ENCODE measurements at places on chromosomes 3 and 15.

- no peak for ATAC-seq
These were observed 322.2 kb upstream of the SATB1 start for GRCh38 chr3:18747383-18747782.

DNA sequence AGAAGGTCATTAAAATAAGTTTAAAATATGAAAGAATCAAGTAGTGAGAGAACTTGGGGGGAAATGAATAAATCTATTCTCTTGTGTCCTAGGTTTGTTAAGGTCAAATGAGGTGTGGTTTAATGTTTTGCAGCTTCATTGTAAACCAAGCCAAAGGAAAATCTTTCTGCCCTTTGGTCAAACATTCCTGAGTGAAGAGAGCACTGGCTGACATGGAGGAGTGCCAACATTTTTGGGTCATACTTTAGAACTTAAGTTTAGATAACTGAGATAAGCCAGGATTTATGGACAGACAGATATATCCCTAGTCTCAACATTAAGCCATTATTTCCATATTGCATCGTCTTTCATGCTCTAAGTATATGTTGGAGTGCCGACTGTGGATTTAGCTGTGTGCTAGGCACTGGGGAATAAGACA is 66.4 kb downstream of the PTPRG start:
- no peak for ATAC-seq

GRCh38 chr3:5798809-5799208 is 611.3 kb downstream of the EDEM1 start:
- no peak for ATAC-seq

- no peak for ATAC-seq
These were observed 293.6 kb upstream of the MDFIC2 start for GRCh38 chr3:70606018-70606417.

- ATAC-seq, result no peak
These were observed 60.0 kb downstream of the STT3B start for GRCh38 chr3:31592764-31593163.

DNA sequence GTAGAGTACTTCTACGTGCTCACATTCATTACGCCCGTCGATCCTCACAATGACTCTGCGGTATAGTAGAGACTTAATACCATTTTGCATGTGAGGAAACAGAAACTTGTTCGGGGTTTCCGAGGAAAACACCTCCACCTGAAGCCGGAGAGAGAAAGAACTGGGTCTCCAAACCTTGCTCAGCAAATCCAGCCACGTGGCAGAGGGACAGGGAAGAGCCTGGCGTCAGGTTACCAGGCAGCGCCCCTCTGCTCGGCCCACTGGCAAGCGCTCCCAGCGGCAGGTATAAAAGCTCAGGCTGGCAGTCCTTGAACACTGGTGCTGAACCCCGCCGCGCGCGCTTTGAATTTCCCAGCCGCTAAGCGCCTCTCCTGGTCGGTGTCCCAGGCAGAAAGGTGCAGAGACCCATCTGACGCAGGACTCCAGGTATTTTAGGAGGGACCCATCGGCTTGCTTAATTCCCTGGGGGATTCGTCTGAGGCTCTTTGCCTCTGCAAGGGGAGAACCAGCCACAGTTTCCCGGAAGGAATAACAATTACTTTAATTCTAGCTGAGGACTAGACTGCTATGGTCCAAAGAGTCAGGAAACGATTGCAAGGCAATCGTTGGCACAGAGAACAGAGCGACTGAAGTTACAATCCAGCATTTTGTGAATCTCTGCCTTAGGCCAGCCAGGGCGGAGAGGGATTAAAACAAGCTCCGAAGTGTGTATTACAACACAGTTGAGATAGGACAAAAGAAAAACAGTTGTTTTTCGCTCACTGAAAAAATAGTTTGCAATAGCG is at the start of gene C2CD4A:
TSS of gene C2CD4A (plus strand) at position 315 of the 785 bp plus-strand sequence. CDS start 637 bp downstream, outside the sequence.
- peak; percentile 57 for ATAC-seq

GRCh38 chr15:79989682-79990081 is 18.7 kb upstream of the BCL2A1 start:
- no peak for ATAC-seq

GRCh38 chr15:101209285-101209845 is 42.5 kb downstream of the CHSY1 start:
- no peak for ATAC-seq

DNA sequence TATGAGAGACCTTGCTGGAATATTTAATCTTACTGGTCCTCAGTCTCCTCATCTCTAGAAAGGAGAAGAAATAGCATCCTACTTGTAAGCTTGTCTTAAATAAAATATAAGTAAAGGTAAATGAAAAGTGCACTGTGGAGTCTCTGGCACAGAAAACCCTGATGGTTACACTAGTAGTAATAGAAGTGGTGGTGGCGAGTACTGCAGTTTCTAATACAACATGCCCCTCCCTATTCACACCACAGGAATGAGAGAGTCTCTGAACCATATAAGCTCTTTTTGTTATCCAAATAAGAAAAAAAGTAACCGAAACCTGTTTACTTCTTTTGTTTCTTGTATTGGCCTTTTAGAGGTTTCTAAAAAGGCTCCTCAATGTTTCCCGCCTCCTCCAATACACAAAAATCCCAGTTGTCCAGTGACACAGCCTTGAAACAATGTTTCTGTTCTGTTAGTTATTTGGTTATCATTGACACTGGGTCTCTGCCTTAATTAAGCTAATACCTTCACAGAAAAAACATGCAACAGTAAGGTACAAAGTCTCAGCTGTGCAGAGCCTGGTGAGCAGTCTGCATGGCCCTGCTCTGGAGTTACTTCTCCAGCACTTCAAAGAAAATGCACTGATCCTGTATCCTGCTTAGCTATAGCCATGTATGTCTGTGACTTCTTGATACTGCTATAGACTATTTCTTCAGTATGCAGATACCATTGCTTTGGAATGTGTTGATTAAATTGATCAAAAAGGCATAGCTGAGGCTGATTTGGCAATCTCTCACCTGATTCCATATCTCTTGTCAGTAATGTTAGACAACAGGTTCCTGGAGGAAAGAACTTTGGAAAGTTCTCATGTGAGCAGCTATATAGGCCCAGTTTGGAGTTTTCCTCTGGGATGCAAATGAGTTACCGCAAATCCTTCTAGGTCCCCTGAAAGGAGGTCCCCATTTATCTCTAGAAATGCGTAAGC is 315.6 kb upstream of the IL12A start:
- ATAC-seq, result no peak

- ATAC-seq, result peak; percentile 68
These were observed 27.2 kb downstream of the AKAP13 start for GRCh38 chr15:85407421-85408269.

DNA sequence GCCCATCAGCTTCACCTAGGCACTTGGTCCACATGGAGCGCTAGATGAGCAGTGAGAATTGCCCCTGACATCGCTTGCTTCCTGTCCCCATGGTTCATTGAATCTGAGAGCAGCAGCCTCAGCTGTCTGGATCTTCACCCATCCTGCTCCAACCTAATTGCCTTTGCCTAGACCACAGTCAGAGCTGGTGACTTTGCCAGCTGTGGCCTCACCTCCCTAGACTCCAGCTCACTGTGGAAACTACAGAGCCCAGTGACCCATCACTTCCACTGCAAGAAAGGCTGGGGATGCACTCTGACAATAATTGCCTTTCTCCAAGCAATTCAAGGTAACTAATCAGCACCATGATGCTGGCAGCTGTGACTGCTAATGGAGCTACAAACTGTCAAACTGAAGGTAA is 30.6 kb upstream of the SLC6A1 start:
- ATAC-seq, result no peak

DNA sequence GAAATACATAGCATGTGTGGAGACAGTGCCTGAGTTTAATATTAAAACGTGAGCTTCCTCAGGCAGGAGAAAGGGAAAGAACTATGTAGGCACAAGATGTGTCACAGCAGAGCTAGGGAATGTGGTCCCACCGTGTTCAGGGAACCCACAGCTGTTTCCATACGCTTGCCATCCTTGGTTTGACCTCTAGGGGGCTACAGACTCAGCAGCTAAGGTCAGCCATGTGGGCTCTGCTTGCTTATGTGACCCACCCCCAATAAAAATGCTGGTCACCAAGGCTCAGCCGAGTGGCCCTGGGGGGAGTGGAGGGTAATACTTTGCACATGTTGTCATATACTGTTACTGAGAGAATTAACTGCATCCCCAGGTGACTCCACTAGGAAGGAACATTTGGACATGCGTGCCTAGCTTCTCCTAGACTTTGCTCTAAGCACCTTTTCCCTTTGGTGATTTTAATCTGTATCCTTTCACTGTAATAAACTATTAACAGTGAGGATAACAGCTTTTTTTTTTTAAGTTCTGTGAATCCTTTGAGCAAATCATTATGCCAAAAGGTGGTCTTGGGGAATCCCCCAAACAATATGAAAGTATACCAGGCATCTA is 3.3 kb downstream of the TUBGCP5 start:
- ATAC-seq, result no peak

DNA sequence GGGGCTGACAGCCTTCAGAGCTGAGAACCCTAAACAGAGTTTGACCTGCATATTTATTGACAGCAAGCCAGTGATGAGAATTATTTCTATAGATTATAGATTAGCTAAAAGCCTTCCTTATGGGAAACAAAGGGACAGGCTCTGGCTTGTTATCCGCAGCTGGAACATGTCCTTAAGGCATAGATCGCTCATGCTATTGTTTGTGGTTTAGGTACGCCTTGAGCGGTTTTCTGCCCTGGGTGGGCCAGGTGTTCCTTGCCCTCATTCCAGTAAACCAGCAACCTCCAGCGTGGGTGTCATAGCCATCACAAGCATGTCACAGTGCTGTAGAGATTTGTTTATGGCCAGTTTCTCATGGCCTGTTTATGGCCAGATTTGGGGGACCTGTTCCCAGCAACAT is 10.2 kb upstream of the FAH start:
- ATAC-seq, result no peak

- no peak for ATAC-seq
These were observed 55.8 kb upstream of the OSTN start for GRCh38 chr3:191143224-191143623.

GRCh38 chr3:170154569-170155143 is 26.9 kb downstream of the PHC3 start:
- no peak for ATAC-seq

DNA sequence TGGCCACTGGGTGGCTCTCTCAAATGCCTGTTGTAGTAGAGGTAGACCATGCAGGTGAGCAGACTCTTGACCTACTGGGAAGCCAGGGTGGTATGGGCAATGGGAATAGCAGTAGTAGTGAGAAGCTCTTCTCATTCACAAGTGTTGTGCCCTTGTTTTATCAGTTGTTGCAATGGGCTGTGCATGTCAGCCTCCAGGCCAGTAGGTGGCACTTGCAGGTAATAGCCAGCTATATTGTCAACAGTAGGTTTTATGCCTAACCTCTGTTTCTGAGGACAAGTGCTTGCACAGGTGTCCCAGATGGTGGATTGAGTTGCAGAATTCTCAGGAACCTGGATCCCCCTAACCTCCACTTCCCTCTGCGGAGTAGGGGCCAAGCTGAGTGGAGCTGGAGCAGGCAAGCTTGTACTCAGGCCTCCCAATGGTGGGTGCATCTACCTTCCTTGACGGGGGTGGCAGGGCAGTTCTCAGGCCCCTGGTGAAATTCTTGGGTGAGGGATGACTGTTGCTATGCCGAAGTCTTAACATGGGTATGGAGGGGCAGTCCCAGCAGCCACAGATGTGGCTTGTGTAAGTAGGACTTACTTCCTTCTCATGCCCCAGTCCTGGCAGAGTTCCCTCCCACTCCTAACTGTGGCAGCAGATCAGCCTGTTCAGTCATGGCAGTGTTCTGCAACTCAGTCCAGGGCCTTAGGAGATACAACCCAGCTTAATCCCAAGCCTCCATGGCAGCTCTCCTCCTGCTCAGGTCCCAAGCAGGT is 104.3 kb downstream of the NEO1 start:
- no peak for ATAC-seq

- ATAC-seq, result no peak
These were observed 25.2 kb downstream of the RAB5A start for GRCh38 chr3:19972054-19972453.

GRCh38 chr3:128727996-128728395 is 2.0 kb downstream of the RAB7A start:
- no peak for ATAC-seq

GRCh38 chr15:39785139-39785538 is 2.5 kb upstream of the FSIP1 start:
- ATAC-seq, result no peak

GRCh38 chr3:126474498-126475412 is 936 bp downstream of the ZXDC start:
- ATAC-seq, result no peak

- no peak for ATAC-seq
These were observed 412.7 kb downstream of the ERC2 start for GRCh38 chr3:56055546-56055945.
